Left ventricle myocardium inferior (tissue), 1 donor: ENCODE measurements at places on chromosomes 1 and 21. TPM values are rescaled to one million over a fixed set of nuclear protein-coding genes. Genes with fewer than 3 reads are reported as not detected.

GRCh38 chr1:22769932-22770331 lies 59.3 kb downstream of the EPHB2 start:
- DNase-seq, result no peak

Gene ATP1A2
- total RNA-seq, result 401 TPM

- DNase-seq, result no peak
Observed at GRCh38 chr1:10652626-10653025, 143.8 kb downstream of the CASZ1 start.

- no peak for DNase-seq
Observed at GRCh38 chr1:63960326-63960725, 186.5 kb downstream of the ROR1 start.

DNA sequence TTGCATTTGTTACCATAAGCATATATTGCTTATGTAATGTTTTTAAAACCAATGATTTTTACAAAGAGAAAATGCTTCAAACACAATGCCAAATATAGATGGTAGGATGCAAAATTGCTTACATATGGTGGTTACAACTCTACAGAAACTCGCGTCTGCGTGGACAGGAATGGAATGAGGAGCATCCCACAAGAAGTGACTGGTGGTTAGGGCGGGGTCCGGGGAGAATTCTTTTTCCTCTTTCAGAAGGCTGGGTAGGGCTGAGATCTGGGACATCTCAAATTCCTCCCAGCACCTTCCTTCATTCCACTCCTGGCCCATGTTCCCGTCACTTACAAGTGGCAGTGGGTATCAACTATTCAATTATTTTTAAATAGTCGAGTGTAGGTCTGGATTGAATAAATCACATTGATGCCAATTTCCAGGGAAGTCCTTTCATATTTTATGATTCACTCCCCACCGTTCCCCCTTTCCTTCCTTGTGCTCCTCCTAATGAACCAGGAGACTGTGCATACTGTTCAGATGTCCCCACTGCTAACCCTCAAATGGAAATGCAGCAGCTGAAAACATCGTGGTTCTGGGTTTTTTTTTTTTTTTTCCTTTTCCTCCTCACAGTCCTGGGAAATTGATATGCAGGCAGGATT lies 174.5 kb upstream of the POU3F1 start:
- DNase-seq, result no peak
